Mesenteric fat pad (tissue), 1 donor: ENCODE measurements at places on chromosomes 1 and 21. TPM values are rescaled to one million over a fixed set of nuclear protein-coding genes. Genes with fewer than 3 reads are reported as not detected.

FNDC5 gene
- 0.96 TPM for total RNA-seq

- DNase-seq: no peak
Measured at GRCh38 chr21:31191553-31191952, 152.5 kb downstream of the TIAM1 start.

IL20 gene
- not detected for total RNA-seq

DNA sequence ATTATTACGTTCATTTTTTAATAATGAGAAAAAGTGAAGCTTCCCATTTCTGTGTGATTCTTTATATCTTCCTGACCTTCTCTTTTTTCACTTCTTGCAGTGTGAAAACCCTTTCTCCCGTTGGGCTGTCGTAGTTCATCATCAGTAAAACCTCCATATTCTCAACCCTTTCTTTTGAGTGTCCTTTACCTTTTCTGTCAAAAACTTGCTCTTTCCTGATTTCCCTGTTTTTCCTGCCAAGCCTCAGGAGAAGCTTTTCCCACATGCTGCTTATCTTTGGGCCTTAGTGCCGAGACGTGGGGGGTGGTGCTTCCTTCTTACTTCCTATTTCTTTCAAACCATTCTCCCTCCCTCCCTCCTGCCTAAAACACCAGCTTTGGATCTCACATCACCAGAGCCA is 46.1 kb downstream of the UCK2 start:
- DNase-seq: no peak

DNA sequence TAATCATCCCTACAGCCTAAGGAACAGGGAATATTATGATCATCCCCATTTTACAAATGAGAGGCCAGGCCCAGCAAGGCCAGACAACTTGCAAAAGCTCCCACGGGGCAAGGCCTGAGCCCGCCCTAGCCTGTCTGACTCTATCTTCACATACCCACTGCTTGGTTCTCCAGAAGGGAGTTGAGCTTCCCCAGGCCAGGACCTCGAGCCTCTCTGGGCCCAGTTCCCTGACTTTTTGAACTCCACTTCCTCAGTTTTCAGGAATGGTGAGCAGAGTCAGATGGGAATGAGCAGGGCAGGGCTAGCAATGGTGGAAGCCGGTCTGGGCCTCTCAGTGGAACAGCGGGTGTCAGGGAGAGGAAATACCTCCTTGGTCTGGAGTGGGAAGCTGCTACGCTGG is 39.3 kb downstream of the CACNA1S start:
- DNase-seq: no peak

SPRR2G gene
- total RNA-seq: not detected

HHAT gene
- total RNA-seq: 2.5 TPM

DNA sequence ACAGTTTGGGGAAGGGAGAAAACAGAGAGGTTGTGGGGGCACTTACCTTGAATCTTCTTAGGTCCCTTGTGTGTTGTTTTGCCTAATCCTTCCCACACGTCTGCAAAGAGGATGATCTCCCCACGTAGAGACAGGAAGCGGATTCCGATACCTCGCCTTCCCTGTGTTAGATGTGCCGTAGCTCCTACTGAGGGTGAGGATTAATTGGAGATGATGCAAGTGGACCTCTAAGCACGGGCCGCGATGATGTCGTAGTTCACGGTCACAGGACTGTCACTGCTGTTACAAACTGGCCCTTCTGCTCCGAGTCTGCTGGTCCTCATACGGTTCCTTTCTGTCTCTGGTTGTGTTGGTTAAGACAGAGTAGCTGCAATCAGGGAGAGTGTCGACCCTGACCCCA is 27.7 kb downstream of the GALNT2 start:
- DNase-seq: no peak

S100A7 gene
- total RNA-seq: not detected

- no peak for DNase-seq
Measured at GRCh38 chr1:225319871-225320270, 108.0 kb downstream of the LBR start.

- no peak for DNase-seq
Measured at GRCh38 chr1:113928187-113928930, 765 bp upstream of the HIPK1 start.

DNA sequence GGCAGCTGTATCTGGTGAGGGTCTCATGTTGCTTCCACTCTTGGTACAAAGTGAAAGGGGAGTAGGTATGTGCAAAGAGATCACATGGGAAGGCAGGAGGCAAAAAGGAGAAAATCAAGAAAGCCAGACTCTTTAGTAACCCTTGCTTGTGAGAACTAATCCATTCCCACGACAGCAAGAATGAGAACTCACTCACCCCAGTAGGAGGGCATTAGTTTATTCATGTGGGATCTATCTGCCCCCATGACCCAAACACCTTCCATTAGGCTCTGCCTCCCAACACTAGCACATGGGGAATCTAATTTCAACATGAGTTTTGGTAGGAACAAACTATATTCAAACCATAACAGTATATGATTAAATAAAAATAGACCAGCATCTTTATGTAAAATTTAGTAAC is 57.6 kb downstream of the ZNHIT6 start:
- DNase-seq: no peak

DNA sequence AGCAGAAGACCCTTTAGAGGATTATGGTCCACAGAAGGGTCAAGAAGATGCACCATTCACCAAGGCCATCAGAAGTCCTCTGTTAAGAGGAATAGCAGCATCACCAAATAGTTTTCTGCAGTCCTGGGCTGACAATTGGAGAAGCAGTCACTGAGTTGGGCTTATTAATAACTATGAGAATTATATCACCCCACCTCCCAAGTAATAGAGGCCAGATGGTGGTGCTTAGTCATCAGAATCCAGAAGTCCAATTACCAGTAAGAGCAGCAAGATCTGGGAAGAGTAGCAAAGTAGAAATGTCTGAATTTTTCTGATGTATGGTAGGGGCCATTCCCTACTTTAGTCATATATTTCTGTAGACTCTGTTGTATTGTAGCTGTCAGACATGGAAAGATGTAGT is 6.1 kb upstream of the PSMA5 start:
- DNase-seq: no peak

MEX3A gene
- total RNA-seq: 0.58 TPM

GRCh38 chr1:108742253-108742652 is 4.2 kb upstream of the STXBP3 start:
- no peak for DNase-seq
